Left lung (tissue), 14 donors: ENCODE measurements at places on chromosomes 7 and 10. TPM values are rescaled to one million over a fixed set of nuclear protein-coding genes. Genes with fewer than 3 reads are reported as not detected.

GRCh38 chr10:421170-421569, 268.3 kb downstream of the DIP2C start:
- no peak for DNase-seq

Gene EMX2
- 1.4 TPM for polyA plus RNA-seq

DNA sequence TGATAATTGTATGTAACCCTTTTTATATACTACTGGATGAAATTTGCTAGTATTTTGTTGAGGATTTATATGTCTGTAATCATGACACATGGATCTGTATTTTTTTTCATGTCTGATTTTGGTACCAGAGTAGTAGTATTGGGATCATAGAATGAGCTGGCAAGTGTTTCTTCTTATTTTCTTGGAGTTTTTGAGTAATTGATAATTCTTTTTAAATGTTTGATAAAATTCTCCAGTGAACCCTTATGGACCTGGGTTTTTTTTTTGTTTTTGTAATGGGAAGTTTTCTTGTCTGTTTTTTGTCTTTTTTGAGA, 28.4 kb downstream of the ZNF33A start:
- no peak for DNase-seq

Gene LIPF
- polyA plus RNA-seq = 0.51 TPM

GRCh38 chr10:61791216-61791615, 110.3 kb upstream of the ARID5B start:
- no peak for DNase-seq

Gene NEUROD6
- not detected for polyA plus RNA-seq

GRCh38 chr10:23217471-23217870, 25.4 kb downstream of the PTF1A start:
- DNase-seq = no peak
